ENCODE measurements at places on chromosomes 13 and 19. TPM values are rescaled to one million over a fixed set of nuclear protein-coding genes. Genes with fewer than 3 reads are reported as not detected.

GRCh38 chr19:39705578-39706188, 1.4 kb downstream of the LGALS14 start:
- no peak for DNase-seq

DNA sequence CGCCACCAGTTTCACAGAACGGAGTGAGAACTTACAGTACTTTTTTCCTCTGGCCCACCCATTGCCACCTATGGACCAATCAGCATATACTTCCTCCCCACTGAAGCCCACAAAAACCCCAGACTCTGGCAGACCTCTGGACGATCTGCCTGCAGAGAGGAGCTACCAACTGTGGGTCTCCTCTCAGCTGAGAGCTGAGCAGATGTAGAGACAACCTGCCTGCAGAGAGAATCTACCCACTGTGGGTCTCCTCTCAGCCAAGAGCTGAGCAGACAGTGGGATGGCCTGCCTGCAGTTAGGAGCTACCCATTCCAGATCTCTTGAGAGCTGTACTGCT, 69.7 kb downstream of the PIBF1 start:
- DNase-seq, result no peak

DNA sequence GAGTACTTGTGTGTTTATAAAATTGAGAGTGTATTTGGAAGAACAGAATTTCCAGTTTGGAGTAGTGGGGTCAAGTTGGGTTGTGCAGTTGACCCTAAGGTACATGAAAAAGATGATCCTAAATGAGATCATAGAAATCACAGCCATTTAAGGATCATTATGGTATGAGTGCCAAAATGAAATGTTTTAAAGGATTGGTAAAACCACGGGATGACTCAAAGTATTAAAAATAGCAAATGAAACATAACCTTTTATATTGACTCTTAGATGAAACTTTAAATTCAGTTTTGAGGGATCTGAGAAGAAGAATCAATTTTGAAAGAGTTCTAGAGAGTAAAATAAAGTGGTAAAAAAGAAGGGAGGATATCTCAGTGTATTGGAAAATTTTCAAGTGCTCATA, 773.8 kb downstream of the GPC5 start:
- no peak for DNase-seq

The LRG1 gene
- polyA plus RNA-seq, result 0.90 TPM

The CGB2 gene
- polyA plus RNA-seq, result not detected

DNA sequence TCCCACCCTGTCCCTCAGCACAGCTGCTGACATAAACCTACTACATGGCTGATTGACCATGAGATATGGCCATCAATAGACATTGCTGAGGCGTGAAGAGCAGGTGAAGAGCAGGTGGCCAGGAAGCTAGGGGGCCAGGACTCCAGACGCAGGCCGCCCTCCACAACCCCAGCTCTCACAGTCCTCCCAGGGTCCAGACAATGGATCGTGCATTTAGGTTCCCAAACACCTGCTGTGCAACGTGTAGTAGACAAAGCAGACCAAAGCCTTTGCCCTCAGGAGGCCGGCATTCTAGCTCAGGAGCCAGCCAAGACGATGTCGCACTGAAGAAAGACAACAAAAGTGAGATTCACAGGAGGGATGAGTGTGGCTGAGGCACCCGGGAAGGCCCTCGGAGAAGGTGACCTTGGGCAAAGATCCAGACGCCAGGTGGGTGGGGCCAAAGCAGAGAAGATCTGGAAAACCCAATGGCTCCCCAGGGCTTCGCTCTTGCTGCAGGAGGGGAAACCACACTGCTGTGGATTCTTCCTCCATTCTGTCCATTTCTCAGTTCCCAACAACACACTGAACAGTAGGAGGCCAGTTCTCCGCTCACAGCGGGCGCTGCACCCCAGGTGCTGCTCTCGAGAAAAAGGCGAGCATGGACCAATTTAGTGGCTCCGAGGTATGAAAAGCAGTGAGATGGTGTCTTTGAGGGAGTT, 1.4 kb downstream of the FFAR1 start:
- DNase-seq, result no peak

DNA sequence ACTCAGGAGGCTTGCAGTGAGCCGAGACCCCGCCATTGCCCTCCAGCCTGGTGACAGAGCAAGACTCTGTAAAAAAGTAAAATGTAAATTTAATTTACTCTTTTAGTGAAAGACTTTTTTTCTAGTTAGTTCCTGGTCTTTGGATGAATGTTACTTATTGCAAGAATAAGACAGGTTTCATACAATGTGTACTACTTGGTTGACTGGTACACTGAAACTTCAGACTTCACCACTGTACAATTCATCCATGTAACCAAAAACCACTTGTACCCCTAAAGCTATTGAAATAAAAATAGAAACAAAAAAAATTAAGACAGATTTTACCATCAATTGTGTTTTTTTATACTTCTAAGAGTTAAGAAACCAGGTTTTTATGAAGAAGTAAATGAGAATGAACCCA, 35.5 kb downstream of the GPALPP1 start:
- no peak for DNase-seq

GRCh38 chr13:48291730-48292129, 11.8 kb upstream of the RB1 start:
- no peak for DNase-seq

The ADM5 gene
- polyA plus RNA-seq, result 1.3 TPM

DNA sequence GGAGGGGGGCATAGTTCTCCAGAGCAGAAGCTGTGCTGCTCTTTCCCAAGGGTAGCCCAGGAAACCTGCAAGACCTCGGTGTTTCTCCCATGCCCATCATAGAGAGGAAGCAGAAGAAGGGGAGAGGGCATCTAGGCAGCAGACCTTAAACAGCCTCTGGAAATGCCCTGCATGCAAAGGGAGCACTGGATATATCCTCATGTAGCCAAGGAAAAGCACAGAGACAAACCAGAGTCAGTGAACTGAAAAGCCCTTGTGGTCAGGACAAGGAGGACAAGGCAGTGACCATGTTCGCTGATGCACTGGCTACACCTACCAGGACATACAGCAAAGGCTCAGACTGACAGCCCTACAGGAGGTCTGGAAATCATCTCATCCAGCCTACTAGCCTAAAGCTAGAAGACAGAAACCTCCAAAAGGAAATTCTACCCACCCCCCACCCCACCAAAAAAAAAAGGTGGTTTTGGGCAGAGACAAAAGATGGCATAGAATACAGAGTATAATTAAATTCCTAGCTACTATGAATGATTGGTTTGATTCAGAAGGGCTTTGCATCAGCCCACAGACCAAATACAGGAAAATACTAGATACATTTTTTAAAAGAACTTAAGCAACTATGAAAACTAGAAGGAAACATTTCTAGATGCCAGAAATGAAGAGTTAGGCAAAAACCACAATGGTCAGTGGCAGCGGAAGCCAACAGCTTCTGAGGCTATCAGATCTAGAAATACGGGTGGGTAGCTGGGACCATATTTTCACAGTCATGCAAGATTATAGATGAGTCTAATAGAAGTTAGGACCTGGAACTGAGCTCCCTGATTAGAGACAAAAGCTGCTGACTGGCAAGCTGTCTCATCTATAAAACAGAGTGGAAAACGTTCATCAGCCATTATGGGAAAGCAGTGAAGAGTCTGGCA, 4.4 kb upstream of the TBC1D4 start:
- DNase-seq, result no peak

- DNase-seq, result no peak
Measured at GRCh38 chr19:49863935-49864320, 3.4 kb downstream of the PNKP start.

GRCh38 chr19:11769995-11770394, 3.2 kb downstream of the ZNF441 start:
- no peak for DNase-seq

All from left kidney (tissue), 8 donors.